ENCODE measurements at places on chromosomes 1 and 21.

GRCh38 chr1:92329347-92330129 lies 30.7 kb downstream of the RPAP2 start:
- no peak for DNase-seq

GRCh38 chr1:207938016-207938415 lies 27.1 kb upstream of the CD34 start:
- no peak for DNase-seq

DNA sequence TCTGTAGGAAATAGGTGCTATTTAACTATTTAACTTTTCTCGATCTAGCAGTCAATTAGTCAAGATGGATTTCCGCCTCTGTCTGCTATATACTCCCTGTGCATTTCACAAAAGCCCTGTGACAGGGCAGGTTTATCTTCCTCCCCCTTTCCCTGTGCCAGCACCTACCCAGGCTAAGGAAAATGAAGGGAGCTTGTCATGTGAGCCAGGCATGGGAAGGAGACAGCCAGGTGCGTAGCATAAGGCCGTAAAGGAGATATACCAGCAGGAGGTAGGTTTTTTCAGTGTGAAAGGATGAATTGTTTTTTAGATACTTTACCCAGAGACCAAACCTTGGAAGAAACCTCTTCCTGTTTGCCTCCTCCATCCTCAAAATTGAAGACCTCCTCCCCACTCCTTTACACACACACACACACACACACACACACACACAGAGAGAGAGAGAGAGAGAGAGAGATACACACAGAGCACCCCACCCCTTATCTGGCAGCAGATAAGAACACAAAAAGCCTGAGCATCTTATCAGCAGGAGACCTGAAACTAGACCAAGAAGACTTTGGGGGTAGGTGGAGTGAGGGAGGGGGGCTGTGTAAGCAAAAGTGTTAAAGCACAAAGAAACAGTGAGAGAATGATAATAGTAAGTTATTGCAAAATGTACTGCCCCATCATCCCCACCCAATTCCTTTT lies 12.0 kb upstream of the TARBP1 start:
- DNase-seq = no peak

- DNase-seq = no peak
Measured at GRCh38 chr1:25257196-25257595, 9.9 kb upstream of the RSRP1 start.

- DNase-seq = no peak
Measured at GRCh38 chr21:35926003-35926740, 134.2 kb downstream of the SETD4 start.

DNA sequence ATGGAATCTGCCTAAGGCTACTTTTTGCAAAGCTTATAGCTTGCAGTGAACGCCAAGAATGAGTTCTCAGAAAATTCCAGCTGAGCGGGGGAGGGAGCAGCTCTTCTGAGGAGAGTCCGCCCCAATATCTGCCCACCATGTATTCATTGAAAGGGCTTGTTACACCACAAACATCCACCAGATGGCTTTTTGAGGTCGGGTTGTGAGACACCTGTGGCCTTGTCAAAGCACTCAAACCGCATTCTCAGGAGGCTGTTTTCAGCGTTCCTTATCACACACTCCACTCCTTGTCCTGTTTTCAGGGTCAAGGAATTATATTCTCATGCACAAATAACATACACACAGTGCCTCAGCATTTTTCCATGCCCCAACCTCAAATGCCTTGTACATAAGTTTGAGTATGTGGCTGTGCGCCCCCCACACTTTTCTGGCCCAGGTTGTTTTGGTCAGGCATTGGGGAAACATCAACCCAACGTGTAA lies 3.9 kb upstream of the C4BPB start:
- DNase-seq = peak; percentile 43

- no peak for DNase-seq
Measured at GRCh38 chr21:44092211-44092610, 15.0 kb upstream of the PWP2 start.

- no peak for DNase-seq
Measured at GRCh38 chr1:53526451-53527101, 67.4 kb downstream of the DMRTB1 start.

All from T-helper 2 cell treated with Interferon-gamma antibody and Interleukin-4, amounts not matched to agents 5 μg/mL and 100 μg/mL, for 36 hours (primary cell).